ENCODE measurements at places on chromosomes 2 and 18.

DNA sequence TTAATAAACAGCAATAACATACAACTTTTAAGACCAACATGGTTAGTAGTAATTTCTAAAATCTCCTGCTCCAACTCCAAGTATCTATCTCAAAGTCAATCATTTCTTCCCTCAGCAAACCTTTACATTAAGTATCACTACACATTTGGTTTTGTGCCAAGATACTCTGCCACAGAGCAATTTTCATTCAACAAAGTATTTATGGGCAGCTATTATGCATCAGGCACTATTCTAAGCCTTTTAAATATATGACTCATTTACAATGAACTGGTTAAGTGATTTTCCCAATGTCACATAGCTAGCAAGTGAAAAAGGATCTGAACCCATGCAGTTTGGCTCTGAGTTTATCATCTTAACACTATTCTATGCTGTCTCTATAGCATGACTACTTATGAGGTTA is 264.3 kb downstream of the NOL4 start:
- no peak for DNase-seq

DNA sequence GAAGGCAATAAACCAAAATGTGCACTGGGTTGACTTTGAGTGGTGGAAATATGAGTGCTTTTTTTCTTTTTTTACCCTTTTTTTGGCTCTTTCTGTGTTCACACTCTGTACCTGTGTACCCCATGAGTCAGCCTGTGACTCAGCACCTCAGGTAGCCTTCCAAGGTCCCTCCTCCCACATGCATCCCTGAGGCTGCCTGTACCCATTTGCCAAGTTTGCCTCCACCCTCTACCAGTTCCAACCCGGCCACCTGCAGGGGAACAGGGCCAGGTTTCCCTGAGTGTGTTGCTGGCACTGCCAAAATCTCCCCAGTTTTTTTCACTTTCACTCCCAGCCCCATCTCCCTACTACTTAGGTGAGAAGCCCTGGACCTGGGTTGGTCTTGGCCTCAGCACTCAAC is 14.0 kb downstream of the CXCR1 start:
- no peak for DNase-seq

DNA sequence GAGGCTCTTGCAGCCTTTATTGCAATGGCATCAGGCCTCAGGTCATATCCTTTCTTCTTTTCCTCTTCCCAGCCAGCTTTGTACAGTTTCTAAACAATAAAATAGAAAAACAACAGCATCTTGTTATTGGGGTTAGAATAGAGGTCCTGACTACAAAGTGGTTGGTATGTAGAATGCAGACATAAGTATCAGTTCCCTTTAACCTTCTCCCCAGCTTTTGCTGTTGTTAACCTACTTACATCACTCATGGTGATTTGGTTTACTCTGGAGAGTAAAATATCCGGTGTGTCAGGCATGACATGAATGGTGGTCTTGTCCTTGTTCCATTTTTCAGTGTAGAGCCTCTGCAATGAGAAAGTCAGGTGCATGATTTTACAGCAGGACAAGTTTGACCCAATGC is 69.8 kb downstream of the NEB start:
- DNase-seq = no peak

GRCh38 chr2:108267101-108267500 is 21.6 kb upstream of the SULT1C2 start:
- DNase-seq = no peak

- no peak for DNase-seq
Observed at GRCh38 chr18:48208432-48209140, 200.6 kb downstream of the ZBTB7C start.

- no peak for DNase-seq
Observed at GRCh38 chr18:63951302-63951705, 2.2 kb downstream of the HMSD start.

DNA sequence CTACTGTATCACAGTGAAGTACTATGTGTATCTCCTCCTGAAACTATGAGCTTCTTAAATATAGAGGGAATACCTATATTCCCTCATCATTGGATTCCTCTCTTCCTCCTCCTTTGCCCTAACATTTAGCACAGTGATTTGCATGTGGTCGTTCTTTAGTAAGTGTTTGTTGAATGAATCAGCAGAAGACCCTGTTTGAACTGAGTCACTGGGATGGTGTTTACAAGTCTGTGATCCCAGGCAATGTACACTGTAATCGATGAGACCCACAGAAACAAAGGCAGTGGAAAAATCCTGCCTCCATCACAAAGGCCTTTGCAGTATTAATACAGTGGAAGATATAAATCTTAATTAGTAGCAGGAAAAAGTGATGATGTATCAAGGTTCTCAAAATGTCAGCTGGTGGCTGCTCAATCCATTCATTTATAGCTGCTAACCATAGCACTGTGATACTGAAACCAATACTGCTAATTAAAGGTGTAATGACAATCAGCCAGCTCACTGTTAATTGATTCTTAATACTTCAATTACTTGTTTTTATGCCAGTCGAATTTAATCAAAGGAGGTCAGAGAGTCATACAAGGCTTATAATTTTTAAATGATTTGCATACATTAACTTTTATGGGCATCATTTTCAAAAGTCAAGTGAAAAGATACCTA is 20.8 kb upstream of the MYO3B start:
- no peak for DNase-seq

Data from stimulated activated CD4-positive, alpha-beta T cell treated with anti-CD3 and anti-CD28 coated beads, Interleukin-12 subunit alpha, Interleukin-12 subunit beta, amount 100 ng/mL, for 24 hours (primary cell).